Effector CD8-positive, alpha-beta T cell (primary cell): ENCODE measurements at places on chromosomes 2 and 18.

DNA sequence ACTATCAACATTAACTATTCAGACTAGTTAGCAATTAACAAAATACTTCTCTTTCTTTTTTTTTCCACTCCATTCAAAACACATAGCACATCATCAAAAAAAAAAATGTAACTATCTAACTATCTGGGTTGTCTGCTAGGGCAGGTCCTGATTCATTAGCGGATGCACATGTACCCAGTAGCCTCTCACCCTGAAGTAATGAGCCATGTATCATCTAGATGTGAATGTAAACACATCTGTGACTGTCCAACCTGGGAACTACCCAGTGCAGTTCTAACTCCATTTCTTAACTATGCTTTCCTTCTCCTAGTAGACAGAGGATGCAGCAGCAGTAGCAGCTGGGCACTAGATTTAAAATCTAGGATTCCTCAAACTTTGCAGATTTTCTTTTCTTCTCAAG is 183.1 kb upstream of the PIK3C3 start:
- no peak for DNase-seq

DNA sequence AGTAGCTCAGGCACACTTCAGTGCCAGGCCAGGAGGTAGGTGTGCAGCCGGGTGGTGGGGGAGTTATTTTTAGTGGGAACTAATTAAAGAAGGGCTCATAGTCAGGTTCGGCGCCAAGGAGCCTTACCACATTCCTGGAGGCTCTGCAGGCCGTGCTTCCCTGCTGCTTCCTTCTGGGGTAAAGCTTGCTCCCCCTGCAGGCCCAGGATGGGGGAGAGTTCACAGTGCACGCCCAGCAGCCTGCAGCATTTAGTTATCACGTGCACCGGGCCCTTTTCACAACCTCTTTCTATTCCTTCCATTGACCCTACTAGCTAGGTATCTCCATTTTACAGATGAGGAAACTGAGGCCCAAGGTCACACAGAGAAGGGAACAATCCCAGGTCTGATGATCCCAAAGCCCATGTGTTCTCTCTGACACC is 2.5 kb downstream of the KCNF1 start:
- DNase-seq = no peak

DNA sequence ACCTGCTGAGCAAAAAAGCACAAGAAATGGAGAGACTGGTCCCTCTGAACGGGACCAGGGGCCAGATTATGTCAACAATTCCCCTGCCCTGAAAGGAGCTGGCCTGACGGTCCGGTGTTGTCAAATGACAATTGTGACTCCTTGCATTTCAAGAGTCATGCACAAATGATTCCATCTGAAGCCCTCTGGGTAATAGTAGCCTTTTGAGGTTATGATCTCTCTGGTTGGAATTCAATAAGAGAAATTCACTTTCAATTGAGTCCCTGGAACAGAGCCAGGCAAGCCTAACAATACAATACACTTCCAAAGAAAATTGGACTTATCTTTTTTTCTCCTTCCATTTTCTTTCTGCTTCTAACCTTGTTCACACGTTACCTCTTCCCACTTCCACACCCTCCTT is 116.9 kb downstream of the C1D start:
- DNase-seq = no peak

- DNase-seq = no peak
Observed at GRCh38 chr18:13246591-13246990, 28.0 kb downstream of the LDLRAD4 start.

DNA sequence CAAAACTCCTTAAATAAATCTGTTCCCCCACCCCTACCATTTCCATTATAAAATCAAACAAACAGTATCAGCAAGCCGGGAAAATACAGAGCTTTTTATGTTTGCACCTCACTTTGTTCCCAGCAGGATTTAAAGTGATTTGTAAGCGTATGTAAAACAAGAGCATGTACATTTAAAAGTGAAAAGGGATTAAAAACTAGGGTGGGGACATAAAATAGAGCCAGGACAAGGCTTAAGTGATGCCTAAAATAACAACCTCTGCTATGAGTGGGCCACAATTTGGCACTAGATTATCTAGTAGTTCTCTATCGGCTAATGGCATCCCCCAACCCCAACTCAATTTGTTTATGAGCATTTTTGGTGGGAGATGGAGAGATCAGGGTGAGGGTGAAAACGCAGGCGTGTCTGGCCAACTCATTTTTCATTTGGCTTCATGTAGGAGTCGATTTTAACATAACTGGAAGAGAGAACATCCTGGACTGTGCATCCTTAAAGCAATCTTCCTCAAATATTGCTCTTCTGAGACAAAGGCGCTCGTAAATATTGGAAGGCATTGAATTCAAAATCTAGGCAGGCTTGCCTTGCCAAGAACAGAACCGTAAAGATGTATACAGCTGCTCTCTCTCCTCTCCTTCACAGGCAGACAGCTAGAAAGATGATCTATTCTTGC is 34.5 kb upstream of the TSPYL6 start:
- DNase-seq = no peak

DNA sequence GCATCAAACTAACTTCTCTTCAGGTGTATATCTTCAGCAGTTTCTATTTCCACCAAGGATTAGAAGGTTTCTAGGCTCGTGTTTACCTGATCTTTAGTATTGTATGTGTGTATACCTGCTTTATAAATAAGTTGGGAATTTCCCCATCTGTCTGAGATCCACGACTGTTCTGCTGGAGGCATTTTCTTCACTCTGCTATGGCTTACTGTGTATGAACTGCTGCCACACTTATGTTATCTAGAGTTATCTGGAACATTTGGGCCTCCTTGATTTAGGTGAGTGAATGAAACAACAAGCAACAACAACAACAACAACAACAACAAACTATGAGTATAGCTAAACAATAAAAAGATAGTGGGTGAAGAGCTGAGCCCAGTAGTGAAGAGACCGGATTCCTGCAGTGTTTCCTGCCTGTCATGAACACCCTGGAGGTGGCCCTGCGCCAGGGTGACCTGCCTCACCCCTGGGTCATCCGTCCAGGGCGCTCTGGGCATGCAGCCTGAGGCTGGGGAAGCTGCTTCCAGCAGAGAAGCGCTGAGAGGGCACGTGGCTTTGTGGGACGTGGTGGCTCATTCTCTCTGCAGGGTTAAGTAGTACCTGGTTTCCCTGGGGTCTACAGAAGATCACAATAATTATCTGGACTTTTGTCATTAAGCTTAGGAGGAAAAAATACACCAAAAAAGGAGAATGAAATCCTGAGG is 56.1 kb upstream of the GATA6 start:
- no peak for DNase-seq

DNA sequence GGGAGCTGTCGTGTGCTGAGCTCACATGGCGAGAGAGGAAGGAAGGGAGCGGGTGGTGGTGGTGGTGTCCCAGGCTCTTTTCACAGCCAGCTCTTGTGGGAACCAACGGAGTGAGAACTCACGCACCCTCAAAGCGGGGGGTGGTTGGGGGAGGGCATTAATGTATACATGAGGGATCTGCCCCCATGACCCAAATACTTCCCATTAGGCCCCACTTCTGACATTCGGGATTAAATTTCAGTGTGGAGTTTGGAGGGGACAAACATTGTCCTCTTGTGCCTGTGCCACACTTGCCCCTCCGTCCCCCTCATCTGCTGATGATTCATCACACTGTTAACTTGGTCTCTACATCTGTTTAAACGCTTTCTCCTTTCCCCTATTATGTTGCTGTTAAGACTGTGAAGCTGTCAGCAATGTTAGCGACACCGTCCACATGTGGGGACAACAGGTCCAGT is 22.5 kb downstream of the INPP4A start:
- DNase-seq = no peak

DNA sequence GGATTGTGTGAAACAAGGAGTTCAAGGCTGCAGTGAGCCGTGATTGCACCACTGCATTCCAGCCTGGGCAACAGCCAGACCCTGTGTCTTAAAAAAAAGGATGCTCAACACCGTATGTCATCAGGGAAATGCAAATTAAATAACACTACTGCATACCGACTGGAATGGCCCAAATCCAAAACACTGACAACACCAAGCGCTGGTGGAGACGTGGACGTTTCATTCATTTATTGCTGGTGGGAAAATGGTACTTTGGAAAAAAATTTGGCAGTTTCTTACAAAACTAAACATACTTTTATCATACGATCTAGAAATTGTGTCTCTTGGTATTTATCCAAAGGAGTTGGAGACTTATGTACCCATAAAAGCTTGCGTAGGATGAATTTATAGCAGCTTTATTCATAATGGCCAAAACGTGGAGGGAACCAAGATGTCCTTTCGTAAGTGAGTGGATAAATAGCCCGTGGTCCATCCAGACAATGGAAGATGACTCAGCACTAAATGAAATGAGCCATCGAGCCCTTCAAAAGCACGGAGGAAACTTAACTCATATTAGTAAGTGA is 24.2 kb downstream of the NEU4 start:
- no peak for DNase-seq

DNA sequence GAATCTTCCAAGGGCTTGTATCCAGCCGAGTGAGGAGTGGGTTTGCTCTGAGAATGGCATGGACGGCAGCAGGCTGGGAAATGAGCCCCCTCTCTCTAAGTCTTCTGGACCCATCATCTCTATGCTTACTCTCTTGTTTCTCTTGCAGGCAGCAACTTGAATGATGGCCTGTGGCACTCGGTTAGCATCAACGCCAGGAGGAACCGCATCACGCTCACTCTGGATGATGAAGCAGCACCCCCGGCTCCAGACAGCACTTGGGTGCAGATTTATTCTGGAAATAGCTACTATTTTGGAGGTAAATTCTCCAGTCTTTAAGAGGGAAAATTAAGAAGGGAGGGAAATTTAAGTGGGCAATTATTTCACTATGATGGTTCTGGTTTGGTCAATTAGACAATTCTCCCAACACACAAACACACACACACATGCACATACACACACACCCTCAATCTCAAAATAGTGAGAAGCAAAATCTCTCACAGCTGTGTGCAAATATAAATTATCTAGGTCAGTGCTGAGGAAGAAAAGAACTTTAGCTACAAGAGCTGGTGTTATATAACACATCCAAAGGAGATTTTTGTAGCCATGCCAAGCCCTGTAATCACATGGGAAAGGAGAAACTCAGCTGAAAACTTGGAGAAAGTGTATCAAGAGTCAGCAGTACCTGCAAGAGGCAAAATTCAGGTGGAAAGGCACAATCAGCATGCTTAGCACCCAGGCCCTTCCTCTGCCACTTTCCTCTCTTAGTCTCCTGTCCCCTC is 499.2 kb downstream of the CNTNAP5 start:
- no peak for DNase-seq

DNA sequence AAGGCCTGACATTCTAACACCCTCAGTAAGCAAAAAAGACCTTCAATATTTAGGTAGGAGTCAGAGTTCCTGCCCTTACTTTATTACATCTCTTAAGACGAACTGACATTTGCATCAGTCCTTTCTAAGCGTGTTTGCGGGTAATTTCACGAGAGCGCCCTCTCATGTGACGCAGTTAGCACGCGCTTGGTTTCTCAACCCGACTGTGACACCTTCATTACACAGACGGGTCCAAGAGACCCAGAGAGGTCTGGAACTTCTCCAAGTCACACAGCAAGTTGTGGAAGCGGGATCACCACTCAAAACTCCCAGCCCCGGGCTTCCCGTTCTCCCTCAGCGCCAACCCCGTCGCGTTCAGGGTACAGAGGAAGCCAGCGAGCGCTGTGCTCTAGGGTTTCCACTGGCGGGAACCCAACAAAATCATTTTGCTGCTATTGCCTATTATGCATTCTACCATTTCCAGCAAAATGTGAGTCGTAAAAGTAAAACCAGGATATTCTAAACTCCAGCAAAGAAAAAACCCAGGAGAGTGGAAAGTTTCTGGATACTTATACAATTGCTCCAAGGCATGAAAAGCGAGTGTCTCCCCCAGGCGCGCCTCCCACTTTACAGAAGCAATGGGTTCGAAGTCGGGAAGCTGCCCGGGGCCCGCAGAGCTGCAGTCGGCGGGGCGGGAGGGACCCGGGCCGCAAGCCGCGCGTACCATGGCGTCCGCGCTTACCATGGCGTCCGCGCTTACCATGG is 601 bp downstream of the ENOSF1 start:
- peak; percentile 40 for DNase-seq

DNA sequence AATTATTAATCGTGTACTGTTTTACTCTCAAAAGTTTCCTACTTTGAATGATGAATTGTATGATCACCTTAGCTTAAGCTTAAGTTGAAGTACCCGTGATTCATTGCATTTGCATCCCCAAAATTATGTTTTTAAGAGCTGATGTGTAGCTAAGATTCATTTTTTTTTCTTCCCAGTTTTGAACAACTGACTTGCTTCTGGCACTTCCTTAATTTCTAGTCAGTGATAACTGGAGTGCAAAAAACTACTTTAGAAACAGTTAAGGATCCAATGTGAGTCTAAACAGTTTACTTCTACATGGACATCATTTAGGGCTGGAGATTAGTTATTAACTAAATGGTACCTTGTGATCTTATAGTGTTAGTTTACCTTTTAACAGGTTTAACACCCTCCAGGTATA is 124.0 kb upstream of the CAVIN2 start:
- DNase-seq = no peak

GRCh38 chr2:109355192-109355843 is 226.3 kb downstream of the SH3RF3 start:
- no peak for DNase-seq

DNA sequence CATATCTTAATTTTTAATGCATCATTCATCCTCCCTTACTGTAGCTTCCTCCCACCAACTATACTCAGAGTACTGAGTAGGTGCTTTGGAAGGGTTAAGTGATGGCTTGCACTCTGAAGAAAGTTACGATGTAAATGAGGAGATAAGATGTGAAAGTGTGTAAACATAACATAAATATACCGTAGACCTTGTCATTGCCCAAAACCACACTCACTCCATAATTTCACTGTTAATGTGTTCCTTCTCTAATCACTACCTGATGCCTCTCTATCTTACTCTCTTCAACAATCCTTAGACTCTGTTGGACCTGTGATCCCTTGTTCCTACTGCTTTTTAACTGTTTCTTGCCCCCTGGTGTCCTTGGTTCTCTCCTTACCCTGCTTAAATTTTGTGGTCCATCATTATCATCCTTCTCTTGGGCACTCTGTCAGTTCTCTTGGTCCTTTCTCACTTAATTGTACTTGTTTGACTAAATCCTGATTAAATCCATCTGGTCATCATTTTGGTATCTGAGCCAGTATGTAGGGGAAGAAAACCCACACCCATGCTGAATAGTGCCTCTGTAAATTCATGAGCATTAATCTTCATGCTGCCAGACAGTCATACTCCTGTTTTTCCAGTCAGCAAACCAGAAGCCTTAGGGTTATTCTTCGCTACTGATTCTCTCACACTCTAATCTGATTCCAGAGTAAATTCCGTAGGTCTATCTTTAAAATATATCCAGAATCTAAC is 45.0 kb downstream of the PMS1 start:
- no peak for DNase-seq

GRCh38 chr2:76197842-76198448 is 487.2 kb upstream of the GCFC2 start:
- peak; percentile 1 for DNase-seq

DNA sequence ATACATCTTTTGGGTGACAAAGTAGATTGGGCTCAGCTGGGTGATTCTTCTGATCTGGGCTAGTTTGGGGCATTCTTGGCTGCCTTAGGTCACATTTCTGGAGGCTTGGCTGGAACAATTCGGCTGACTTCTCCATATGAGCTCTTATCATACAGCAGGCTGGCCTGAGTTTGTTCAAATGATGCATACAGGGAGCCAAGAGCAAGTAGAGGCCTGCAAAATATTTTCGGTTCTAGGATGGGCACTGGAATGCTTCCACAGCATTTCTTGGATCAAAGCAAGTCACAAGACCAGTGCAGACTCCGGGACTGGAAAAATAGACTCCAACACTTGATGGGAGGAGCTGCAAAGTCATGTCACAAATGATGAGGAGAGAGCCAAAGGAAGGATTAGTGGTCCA is 98.4 kb downstream of the SCG2 start:
- no peak for DNase-seq
